ENCODE measurements at places on chromosomes 2 and 18.

DNA sequence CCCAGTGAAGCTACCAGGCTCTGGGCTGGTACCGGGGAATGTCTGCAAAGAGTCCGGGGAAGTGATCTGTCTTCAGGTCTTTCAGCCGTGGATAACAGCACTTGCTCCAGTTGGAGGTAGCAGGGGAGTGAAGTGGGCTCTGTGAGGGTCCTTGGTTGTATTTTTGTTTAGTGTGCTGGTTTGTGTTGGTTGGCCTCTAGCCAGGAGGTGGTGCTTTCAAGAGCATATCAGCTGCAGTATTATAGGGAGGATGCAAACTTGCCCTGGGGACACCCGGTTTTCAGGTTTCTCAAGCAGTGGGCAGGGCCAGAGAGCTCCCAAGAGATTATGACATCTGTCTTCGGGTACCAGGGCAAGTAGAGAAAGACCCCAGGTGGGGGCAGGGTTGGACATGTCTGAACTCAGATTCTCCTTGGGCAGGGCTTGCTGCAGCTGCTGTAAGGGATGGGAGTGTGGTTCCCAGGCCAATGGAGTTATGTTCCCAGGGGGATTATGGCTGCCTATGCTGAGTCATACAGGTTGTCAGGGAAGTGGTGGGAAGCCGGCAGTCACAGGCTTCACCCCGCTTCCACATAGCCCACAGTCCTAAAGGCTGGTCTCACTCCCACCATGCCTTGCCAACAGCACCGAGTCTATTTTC lies 34.4 kb downstream of the ACAA2 start:
- DNase-seq: no peak

DNA sequence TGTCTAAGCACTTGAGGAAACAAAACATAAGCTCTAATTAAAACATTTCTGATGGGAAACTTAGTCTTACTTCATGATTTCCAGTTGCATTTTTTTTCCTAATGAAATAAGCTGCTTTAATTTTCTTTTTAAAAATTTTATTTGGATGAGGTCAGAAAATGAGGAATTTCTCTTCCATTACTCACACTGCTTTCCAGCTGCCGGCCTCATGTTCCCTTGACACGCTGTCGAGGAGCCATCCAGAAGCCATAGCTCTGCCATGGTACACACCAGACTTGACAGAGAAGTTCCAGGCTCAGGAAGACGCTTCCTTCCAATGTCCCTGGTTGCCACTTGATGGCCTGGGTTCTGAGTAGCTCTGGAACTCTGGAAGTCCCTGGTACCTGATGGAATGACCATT lies 12.1 kb upstream of the MAPRE2 start:
- DNase-seq: no peak

DNA sequence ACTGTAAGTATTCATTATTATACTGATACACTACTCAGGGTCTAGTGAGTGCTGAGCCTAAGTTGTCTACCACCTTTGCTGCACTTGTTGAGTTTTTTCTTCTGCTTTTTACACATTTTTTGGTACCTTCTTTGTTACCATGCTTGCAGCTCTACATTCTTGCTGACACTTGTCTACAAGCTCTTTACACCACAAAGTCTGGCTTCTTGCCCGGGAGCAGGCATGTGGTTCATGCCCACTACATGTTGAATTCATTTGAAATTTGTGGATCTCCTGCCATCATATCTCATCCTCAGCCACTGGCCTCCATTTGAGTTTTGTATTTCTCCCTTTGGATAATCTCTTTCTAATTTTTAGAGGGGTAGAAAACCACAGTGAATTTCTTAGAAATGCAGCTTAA lies 29.9 kb downstream of the IL18R1 start:
- no peak for DNase-seq

GRCh38 chr18:62282188-62282629 lies 42.9 kb upstream of the TNFRSF11A start:
- DNase-seq: no peak

DNA sequence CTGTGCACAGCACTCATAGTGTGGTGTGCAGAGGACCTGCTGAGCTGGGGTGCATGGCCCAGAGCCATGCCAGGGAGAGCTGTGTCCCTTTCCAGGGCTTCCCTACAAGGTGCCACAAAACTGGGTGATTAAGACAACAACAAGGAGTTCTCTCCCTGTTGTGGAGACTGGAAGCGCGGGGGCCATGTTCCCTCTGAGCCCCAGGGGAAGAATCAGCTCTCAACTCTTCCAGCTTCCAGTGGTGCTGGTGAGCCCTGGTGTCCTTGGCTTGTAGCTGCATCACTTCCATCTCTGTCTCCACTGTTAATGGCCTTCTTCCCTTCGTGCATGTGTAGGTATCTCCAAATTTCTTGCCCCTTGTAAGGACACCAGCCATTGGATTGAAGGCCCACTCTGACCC lies 73.3 kb downstream of the CABLES1 start:
- DNase-seq: no peak

DNA sequence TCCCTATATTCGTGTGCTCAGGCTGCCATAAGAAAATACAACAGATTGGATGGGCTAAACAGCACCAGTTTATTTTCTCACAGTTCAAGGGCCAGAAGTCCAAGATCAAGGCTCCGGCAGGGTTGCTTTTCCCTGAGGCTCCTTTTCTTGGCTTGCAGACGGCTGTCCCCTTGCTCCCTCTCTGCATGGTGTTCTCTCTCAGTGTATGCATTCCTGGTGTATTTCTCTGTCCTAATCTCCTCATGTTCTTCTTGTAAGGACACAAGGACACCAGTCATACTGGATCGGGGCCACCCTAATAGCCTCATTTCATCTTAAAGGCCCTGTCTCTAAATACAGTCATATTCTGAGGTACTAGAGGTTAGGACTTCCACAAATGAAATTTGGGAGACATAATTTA lies 62.6 kb upstream of the SLC16A14 start:
- no peak for DNase-seq

Measured in MV-4-11 (cell line).